ENCODE measurements at places on chromosomes 6 and 20.

DNA sequence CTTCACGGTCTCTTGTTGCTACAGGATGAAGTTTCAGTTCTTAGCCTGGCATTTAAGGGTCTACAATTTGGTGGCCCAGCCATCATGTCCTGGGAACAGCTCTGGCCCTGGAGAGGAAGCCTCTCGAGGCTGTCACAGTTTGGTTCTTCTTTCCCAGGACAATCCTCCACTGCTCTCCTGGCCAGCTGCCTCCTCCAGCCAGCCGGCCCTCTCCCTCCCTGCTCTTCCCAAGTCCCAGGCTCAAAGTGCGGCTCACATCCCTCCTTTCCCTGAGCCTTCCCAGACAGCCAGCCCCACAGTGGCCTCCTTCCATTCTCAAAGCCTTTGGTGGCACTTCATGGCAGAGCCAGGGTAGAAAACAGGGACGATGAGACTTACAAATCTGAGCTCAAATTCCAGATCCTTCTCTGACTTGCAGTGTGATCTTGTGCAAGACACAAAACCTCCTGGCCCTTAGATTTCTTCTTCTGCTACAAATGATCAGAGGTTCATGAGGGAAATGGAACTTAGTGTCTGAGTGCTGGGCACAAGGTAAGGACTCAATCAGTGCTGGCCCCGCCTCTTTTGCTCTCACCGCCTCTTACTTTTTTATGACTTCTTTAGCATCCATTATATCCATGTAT lies 223.8 kb upstream of the ECI2 start:
- DNase-seq = no peak

DNA sequence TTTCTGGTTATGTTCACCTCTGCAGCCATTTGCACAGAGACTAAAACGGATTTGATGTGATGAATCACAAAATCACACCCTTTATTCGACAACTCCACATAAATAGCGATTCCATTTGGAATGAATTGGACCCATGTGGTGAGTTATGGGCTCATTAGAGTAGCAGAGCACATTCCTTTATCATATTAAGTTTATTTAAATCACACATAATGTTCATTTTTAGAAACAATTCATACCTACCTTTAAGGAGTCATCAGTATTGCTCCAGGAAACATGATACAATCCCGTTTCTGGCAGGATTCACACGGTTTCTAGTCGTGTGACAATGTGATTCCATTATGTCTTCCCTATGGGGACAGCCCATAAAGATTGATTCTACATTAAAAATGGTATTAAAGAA lies 303.5 kb downstream of the CDH4 start:
- no peak for DNase-seq

- no peak for DNase-seq
Measured at GRCh38 chr6:14322841-14323240, 205.3 kb downstream of the CD83 start.

DNA sequence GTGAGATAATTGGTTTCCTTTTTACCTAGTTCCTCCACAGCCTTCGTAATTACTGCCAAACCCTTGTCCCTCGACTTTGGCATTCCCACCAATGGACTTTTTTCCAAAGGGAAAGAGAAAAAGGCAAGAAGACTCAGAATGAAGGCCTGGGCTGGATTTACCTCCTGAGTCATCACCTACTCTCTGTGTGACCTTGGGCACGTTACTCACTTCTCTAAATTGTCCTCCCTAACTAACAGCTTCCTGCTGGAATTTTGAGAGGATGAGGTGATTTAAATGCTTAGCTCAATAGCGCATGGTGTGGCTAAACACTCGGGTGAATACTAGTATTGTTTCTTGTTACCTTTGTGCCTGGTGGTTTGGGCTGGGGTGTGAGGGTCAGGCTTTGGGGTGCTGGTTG lies 146.6 kb downstream of the DHX35 start:
- no peak for DNase-seq

GRCh38 chr6:52371656-52372191 lies 9.8 kb downstream of the PAQR8 start:
- DNase-seq = no peak

GRCh38 chr6:28522594-28523240 lies 3.0 kb upstream of the GPX5 start:
- no peak for DNase-seq
